ENCODE measurements at places on chromosomes 5 and 9. TPM values are rescaled to one million over a fixed set of nuclear protein-coding genes. Genes with fewer than 3 reads are reported as not detected.

CDH12 gene
- not detected for total RNA-seq

GLRA1 gene
- total RNA-seq = not detected

PCSK5 gene
- total RNA-seq = 25.5 TPM

TNFSF15 gene
- total RNA-seq = 48.1 TPM

F2RL2 gene
- total RNA-seq = 30.9 TPM

SPINK7 gene
- not detected for total RNA-seq

ZCCHC10 gene
- total RNA-seq = 21.4 TPM

SLC6A18 gene
- not detected for total RNA-seq

LRRC26 gene
- total RNA-seq = not detected

PPP2R2B gene
- total RNA-seq = 0.19 TPM

EIF4E1B gene
- not detected for total RNA-seq

- DNase-seq = no peak
Observed at GRCh38 chr5:163473635-163474243, 13.3 kb downstream of the HMMR start.

GRCh38 chr9:35669331-35670145 is 4.2 kb upstream of the CA9 start:
- no peak for DNase-seq

GRCh38 chr9:69993110-69993509 is 50.5 kb upstream of the MAMDC2 start:
- no peak for DNase-seq

DNA sequence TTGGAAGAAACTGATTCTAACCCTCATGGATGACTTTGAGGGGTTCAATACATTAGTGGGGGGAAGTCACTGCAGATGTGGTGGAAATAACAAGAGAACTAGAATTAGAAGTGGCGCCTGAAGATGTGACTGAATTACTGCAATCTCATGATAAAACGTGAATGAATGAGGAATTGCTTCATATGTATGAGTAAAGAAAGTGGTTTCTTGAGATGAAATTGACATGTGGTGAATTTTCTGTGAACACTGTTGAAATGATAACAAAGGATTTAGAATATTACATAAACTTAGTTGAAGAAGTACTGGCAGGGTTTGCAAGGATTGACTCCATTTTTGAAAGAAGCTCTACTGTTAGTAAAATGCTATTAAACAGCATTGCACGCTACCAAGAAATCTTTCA is 113.0 kb downstream of the UGCG start:
- DNase-seq = no peak

DNA sequence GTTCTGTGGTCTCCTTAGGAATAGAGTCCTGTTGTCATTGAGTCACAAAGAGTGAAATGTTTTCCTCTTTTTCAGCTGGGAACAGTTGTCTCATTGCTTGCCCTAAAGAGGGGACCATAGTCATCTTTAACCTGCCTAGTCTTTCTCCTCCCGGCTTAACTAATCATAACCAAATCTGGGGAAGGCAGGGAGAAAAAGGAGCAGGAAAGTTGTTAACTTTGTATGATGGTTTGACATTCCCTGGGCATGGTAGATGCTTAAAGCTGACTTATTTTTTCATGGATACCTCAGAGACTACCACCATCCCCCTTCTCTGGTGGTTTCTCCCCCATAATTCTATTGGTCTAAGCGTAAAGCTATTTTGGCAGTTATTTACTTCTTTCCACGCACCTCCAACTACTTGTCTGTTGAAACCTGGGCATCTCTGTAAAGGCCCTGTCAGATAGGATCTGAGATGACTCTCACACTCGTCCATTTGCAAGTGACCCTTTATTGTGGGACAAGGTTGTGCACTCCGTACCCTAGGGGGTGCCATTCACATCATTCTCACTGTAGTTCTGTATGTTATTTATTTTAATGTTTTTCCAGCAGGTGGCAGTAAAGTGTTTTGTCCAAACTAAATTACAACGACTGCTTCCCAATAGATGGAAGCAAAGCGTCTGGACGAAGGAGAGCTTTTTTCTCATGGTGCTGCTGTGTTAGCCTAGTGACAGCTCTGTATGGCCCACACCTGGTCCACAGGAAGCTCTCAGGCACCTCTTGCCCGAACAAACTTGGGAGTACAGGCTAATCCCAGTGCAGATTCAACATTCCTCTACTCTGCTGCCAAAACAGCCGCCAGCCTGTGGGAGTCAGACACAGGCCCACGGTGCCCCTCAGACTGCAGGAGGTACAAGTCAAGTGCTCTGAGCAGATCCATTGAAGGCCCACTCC is 3.0 kb upstream of the FAM13B start:
- peak; percentile 87 for DNase-seq

GRCh38 chr9:129627556-129628440 is 1.8 kb downstream of the NTMT1 start:
- DNase-seq = no peak

GRCh38 chr9:122786338-122786737 is 2.4 kb upstream of the OR5C1 start:
- DNase-seq = no peak

DNA sequence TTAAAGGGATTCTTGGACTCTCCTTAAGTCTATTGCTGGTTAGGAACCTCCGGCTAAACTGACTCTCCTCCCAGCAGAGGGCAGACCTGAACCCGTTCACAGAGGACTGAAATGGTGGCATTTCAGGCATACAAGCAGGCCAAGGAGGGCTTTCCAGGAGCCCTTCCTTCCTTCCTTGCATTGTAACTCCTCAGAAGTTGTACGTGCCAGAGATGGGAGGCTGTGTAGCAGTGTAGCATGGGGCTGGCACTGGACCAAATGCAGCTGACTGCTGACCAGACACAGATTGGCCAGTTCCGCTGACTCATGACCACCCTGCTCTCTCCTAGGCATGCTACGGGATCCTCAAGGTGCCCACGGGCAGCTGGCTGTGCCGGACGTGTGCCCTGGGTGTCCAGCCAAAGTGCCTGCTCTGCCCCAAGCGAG is 36.4 kb downstream of the JADE2 start:
- peak; percentile 94 for DNase-seq

DNA sequence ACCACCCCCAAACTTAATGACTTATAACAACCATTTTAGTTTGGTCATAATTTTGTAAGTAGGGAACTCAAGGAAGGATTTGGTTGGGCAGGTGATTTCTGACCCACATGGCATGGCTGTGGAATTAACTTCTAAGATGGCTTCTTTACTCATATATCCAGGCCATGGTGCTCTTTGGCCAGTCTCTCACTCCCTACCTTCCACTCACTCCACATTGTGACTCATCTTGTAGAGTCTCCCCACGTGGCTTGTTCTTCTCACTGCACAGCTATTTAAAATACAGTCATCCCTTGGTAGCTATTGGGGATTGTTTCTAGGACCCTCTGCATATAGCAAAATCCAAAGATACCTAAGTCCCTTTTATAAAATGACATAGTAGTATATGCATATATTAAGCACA is 76.6 kb upstream of the MAST4 start:
- no peak for DNase-seq

GRCh38 chr5:62259699-62260250 is 46.2 kb upstream of the KIF2A start:
- no peak for DNase-seq

GRCh38 chr9:119477197-119477596 is 108.0 kb upstream of the BRINP1 start:
- no peak for DNase-seq

GRCh38 chr9:127557998-127558546 is 54.0 kb upstream of the STXBP1 start:
- no peak for DNase-seq

- no peak for DNase-seq
Observed at GRCh38 chr5:33936004-33936380, 194 bp upstream of the RXFP3 start.

DNA sequence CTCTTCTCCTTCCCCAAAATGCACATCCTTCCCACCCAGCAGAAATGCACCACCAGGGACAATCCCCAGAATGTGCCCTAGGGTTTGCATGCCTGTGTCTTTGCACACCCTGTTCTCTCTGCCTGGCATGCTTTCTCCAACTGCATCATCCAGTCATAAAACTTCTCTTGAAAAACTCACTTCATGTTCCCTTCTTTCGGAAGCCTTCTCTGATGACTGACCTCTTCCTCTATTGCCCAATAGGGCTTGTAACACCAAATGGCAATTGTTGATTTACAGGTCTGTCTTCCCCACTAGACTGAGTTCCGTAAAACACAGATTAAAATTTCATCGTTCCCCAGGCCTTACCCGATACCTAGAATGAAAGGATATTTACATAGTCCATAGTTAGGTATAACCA is 83.1 kb upstream of the SPOCK1 start:
- DNase-seq = no peak

DNA sequence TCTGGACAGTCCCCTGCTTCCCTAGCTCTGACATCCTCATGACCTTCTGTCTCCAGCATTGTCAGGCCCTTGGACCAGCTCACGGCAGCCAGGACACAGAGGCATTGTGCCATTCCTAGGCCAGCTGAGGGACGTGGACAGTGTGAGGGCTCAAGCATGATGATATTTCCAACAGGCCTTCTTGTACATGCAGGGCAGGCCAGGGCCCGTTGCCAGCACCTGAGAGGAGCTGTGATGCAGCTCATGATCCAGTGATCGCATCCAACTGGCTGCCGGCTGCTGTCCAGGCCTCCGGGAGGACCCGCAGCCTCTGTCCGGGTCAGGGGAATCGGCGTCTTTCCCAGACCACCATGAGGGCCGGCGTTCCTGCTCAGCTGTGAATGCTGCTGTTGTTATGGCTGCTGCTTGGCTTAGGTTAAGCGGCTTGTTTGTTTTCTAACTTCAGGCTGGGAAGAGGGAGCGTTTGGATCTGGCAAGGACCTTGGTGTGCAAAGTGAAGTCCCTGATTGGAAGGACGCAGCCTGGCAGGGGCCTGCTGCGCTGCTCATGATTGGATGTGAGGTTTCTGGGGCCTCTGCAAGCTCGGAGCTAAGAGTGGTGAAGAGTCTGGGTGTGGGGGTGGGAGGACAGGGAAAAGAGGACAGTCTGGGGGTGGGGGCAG is 53.8 kb downstream of the PDZD2 start:
- no peak for DNase-seq

- no peak for DNase-seq
Observed at GRCh38 chr5:83343299-83343698, 128.2 kb upstream of the VCAN start.

All from glomerular endothelial cell (primary cell).